Fibroblast of skin of left quadriceps (primary cell): ENCODE measurements at places on chromosomes 6 and 20.

- no peak for DNase-seq
Measured at GRCh38 chr20:1810926-1811620, 84.1 kb upstream of the SIRPA start.

DNA sequence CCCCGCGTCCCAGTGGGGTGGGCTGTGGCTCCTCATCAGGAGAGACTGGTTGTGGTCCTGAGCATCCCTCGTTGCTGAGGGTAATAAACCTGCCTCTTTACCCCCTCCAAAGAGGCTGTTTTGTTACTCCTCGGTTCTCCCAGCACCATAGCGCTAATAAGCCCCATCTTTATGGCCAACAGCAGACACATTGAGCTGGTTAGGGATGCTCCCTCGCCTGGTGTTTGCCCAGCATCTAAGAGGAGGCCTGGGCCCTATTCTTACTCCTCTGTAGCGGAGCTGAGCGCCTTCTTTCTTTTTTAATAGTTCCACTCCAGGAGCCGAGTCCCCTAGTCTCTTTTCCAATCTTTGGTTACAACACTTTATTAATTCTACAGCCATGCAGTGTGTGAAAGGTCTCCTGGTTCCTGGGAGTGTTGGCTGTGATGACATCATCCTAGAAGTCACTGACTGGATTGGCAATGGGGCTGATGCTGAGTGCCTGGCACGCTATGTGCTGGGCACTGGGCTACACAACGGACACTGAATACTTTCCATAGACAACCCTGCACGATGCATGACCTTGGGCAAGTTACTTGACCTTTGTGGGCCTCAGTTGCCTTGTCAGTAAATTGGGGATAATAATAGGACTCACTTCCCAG is 50.6 kb upstream of the CCDC167 start:
- DNase-seq = no peak

DNA sequence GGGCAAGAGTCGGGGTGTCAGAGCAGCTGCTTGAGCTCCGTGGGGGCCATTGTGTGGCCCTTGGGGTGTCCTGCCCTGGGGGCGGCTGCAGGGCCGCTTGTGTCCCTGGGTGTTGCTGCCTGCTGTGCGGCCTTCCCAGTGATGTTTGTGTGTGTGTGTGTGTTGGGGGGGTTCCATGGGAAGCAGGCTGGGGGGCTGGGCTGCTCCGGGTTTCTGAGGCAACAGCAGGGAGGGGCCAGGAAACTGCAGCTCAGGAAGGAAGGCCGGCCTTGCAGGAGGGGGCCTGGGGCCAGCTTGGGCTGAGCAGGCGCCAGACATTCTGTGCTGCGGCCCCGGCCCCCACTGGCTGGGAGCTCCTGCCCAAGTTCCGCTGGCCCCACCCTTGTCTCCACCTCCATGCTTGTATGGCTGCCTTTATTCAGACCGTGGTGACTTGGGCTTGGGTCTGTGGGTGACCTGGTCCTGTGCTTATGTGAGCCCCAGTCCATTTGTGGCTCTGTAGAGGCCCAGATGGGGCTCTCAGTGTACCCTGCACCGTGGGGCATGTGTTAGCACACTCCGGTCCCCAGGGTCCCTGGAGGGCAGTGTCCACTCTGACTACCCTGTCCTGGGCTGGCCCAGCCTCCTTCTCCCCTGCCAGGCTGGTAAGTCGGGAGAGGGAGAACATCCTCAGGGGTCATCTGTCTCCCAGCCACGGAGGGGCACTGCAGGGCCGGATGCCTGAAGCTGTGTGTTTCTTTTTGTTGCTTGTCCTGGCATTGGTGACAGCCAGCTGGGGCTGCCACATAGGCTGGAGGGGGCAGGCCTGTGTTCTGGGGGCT is 4.6 kb upstream of the SOX18 start:
- DNase-seq = no peak

DNA sequence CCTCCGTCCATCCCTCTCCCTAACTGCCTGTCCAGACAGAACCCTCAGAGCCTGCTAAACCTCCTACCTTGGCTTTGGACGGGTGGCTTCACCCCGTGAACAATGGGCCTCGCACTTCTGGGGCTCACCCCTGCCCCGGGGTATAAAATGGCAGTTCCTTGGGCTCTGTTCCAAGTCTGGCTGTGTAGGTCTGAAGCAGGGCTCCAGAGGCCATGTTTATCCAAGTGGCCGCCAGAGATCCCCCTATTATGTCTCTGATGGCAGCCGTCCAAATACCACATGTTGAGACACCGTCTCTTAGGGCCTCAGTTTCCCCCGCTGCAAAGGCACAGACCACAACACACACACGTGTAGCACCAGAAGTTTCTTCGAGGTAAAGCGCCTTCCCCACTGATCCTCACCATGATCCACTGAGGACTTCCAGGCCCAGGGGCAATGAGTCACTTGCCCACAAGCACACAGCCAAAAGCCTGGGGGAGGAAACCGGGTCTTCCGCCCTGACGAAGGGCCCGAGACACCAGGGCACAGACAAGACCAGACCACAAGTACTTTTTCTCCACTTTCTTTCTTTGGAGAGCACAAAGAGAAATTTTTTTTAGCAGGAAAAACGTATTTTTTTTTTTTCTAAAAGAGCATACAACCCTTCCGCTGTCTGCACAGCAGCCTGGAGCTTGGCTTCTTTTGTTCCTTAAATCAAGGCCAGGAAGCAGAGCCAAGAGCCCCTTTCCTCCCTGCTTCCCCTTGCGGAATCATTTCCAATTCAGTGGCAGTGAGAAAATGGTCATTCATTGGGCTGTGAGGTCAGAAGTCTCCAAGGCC is 11.8 kb downstream of the CPNE5 start:
- DNase-seq = no peak

GRCh38 chr20:13207016-13207415 is 14.1 kb upstream of the ISM1 start:
- no peak for DNase-seq

DNA sequence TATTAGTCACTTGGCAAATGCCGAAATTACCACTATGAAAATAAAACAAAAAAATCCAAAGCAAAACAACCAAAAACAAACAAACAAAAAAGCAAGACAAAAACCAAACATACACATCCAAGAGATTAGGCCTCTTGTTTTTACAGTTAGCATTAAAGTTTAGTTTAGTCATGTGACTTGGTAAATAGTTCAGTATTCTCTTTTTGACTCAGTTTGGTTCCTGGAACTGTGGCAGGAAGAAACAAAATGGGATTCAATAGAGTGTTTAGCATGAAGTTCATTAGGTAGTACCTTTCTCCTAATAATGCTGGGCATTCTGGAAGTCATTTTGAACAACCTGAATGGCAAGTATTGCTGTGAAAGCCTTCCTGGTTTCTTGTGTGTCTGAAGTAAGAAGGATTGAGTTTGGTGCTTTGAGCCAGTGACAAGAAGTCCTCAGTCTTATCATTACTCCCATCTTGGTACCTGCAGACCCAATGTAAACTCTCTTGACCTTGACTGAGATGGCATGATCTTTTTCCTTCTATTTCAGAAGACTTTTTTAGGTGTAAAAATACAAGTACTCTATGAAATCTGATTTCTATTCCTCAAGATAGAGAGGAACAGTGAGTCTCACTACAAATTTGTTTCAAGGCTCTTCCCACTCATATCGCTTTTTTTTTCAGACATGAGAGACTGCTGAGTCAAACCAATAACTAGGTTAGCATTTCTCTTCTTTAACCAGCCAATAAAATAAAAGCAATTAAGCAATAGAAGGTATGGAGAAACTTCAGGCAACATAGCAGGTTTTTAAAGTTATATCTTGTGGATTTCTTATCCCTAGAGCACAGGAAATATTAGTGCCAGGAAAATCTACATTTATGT is 223.6 kb upstream of the PREP start:
- no peak for DNase-seq

GRCh38 chr6:33838983-33839382 is 35.2 kb upstream of the MLN start:
- no peak for DNase-seq

DNA sequence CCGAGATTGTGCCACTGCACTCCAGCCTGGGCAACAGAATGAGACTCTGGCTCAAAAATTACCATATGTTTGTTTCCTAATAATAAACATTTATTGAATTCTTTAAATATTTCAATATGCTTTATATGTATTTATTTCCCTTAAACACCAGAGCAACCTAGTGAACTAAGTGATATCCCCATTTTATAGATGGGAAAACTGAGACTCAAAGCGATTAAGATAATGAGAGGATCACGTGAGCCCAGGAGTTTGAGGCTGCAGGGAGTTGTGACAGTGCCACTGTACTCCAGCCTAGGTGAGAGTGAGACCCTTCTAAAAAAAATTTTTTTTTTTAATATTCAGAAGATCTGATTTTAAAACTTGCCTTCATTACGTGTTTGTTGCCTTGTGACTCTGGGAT is 19.4 kb upstream of the CARMIL1 start:
- no peak for DNase-seq

DNA sequence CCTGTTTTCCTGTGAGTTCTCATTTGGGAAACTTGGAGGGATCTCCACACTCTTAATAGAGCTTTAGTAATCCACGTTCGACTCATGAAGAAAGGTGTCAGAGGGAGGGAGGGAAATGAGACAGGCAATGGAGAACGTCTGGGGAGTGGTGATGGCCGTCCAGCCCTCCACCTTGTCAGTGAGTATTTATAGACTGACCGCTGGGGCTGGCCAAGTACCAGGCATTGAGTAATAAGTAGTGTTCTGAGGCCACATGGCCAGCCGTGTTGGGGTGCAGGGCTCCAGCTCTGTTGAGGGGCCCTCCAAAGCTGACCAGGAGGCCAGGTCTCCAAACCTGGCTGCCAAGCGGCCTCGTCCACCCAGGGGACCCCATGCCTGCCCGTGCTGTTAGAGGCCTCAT is 11.3 kb upstream of the DSN1 start:
- DNase-seq = no peak

DNA sequence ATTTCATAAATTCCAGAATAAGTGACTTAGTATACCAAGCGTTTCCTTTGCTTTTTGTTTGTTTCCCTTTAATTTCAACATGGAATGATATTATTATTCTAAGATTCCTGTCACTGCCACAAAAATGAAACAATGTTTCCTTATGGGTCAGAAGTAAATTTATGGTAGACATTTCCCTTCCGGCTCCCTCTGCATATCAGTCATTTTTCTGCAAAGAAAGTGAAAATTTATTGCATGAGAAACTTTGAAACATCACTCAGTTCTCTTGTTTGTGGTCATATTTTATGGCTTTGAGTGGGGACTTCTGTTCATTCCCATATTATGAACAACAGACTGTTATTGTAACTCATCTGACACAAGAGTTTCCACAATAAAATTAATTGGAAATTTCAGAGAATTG is 97.8 kb downstream of the NKAIN2 start:
- DNase-seq = no peak
